ENCODE measurements at places on chromosomes 5 and 9.

DNA sequence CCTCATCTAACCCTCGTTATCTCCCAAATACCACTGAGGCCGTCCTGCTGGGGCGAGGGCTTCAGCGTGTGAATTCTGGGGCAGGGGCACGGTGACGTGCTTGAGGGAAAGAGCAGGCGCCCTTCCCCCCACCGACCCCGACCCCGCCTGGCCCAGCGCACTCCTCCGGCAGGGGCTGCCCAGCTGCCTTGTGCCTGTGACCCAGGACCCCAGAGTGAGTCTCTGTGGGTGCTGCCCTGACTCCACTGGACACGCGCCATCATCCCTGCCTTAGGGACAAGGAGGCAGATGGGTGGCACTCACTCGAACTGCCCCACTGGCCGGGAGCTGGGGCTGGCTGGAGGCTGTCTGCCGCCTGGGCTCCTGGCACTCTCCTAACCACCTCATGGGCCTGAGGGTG lies 136.2 kb upstream of the LPCAT1 start:
- no peak for DNase-seq

DNA sequence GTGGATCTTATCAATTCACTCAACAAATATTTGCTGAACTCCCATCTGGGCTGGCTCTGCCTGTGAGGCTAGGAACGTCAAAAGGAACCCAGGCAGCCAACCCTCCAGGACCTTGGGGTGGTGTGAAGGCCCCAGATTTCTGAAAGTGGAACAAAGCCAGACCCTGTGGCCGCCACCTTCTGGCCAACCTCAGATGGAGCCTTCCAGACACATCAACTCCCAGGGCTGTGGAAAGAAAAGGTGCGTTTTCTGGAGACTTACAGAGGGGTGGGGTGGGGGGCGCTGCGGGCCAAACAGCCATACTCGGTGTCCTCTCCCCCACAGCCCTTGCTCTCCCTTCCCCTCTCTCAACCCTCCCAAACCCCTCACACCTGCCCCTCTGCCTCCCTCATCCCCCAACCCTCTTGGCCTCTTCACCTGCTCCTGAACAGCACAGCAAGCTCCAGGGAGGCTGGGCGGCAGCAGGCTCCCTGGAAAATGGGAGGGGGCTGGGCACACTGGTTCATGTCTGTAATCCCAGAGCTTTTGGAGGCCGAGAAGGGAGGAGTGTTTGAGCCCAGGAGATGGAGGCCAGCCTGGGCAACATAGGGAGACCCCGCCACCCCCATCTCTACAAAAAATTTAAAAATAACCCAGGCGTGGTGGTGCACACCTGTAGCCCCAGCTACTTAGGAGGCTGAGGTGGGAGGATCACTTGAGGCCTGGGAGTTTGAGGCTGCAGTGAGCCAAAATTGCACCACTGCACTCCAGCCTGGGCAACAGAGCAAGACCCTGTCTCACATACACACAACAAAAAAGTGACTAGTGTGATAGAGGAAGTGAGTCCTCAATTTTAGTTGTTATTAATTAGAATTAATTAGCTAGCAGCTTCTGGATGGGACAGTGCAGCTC lies 45.0 kb upstream of the PRRC2B start:
- no peak for DNase-seq

GRCh38 chr5:115599502-115599901 lies 2.8 kb downstream of the TICAM2 start:
- no peak for DNase-seq

GRCh38 chr5:116613445-116613844 lies 38.8 kb upstream of the SEMA6A start:
- no peak for DNase-seq

DNA sequence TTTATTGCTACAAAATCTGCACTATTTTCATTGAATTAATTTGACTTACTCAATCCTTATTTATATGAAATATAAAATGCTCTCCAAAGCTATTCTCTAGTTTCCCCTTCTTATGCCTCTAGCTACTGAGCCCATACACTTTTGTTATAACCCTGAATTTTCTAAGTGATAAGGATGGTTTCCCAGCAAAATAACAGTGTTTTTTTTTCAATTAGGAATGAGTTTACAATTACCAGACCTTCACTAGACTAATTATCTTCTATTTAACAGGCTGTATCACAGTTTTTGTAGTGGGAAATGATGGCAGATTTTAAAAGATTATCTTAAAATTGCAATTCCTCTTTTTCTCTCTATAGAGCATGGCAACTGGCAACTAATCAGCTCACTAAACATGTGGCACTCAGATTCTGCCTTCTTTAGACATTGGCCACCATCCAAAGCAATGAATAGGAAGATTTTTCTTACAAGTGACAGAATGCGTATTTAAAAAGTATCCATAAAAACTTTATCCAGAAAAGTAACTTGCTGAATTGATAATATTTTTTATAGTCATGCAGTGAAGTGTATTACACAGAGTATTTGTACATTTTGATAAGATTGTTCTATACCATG lies 585.7 kb upstream of the ZNF608 start:
- DNase-seq, result no peak

- DNase-seq, result no peak
These were observed 652.0 kb downstream of the MTRR start for GRCh38 chr5:8520917-8521316.

GRCh38 chr5:149456597-149457392 lies 77.7 kb upstream of the IL17B start:
- no peak for DNase-seq
